ENCODE measurements at places on chromosomes 5 and 9.
A peak's percentile ranks its signal among the peaks of the same experiment; 100 is the strongest.

DNA sequence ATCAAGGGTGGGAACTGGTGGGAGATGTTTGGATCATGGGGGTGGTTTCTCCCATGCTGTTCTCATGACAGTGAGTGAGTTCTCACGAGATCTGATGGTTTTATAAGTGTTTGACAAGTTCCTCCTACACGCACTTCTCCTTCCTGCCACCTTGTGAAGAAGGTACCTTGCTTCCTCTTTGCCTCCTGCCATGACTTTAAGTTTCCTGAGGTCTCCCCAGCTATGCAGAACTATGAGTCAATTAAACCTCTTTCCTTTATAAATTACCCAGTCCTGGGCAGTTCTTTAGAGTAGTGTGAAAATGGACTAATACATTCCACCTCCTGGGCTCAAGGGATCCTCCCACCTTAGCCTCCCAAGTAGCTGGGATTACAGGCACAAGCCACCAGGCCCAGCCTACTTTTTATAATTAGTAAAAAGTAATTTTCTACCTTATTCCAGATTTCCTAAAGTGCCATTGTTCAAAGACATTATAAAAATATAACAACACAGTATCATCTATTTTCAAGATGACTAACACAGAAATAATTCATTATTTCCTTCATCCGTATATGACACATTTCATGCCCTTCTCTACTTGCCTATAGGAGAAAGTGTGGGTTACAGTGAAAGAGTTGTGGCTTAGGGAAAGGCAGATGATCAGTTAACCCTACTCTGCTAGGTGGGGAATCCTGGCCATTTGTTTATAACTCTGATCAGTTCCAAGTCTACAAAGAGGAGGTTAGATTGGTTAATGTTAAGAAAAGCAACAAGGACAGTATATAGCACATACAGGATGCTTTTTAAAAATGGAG, 99.9 kb downstream of the TTC39B start:
- no peak for DNase-seq

- no peak for DNase-seq
Observed at GRCh38 chr5:139460455-139460854, 2.1 kb downstream of the ECSCR start.

- DNase-seq, result no peak
Observed at GRCh38 chr9:95815133-95815532, 60.4 kb upstream of the ERCC6L2 start.

DNA sequence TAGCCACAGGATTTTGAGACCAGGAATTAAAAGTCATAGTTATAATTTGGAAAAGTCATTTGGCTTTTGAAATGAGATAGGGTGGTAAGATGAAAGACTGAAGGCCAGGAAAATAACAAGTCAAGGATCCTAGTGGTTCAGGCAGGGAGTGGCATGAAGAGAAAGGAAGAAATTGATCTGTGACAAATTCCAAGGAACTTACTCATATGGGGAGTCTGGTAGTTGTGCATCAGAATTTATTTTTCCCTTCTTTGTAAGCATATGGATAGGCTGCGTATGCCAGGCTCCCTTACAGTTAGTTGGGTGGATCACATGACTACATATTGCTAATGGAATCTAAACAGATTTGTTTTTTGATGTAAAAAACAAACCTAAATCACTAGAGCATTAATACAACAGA, 21.0 kb downstream of the ISL1 start:
- no peak for DNase-seq

- DNase-seq, result no peak
Observed at GRCh38 chr5:141680751-141681201, 1.3 kb downstream of the ARAP3 start.

DNA sequence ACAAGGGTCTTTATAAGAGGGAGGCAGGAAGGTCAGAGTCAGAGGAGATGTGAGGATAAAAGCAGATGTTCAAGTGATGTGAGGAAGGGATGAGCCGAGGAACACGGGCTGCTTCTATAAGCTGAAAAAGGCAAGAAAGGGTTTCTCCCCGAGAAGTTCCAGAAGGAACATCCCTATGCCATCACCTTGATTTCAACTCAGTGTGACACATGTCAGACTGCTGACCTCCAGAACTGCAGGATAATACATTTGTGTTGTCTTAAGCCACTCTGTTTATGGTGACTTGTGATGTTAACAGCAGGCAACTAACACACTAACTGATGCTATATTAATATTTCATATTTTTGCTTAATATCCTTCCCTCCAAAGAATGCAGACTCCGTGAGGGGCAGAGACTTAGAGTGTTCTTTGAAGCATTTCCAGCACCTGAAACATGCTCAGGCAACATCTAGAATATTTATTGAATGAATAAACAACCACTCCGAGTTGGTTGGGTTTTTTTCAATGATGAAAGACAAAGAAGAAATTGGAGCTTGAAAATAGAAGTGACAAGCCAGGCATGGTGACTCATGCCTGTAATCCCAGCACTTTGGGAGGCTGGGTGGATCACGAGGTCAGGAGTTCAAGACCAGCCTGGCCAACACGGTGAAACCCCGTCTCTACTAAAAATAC, 77.6 kb upstream of the ADRA1B start:
- no peak for DNase-seq

DNA sequence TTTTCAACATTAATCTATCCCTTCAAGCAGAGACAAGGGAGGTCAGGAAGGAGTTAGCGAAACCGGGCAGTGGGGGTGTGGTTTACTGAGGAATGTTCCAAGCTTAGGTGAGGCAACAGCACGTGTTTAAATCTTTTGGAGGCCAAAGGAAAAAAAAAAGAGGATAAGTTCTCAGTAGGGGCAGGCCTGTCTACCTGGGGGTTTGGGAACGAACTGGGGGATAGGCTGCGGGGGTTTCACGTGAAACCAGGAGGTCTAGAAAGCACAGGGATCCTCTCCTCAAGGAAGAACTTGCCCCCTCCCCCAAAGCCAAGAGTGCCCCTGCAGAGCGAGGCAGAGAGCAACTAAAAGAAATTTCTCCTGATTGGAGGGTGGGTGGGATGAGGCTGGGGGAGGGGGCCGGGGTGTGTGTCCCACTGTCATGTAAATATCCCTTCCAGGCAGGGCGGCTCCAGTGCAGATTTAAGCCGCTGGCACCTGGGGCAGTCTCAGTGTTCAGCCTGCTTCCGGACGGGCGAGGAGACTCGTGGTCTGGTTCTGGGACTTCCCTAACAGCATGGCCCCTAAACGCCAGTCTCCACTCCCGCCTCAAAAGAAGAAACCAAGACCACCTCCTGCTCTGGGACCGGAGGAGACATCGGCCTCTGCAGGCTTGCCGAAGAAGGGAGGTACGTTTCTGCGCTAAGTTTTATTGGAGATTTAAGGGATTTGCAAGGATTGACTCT, 5.5 kb upstream of the SET start:
- peak; percentile 42 for DNase-seq

DNA sequence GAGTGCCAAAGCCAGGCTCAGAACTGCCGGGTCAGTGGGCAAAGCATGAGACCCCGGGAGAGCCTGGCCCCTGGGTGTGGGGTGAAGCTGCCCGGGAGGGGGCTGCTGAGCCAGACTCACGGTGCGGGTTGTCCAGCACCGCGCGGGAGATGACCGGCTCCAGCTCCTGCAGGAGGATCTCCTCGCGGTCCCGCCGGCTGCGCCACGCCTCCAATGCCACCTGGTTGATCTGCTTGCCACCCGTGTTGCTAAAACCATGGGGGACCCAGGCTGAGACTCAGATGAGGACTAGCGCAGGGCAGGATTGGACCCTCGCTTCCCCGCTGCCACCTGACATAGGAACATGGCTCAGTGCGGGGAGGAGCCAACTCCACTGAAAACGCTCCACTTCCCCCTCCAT, 2.6 kb downstream of the TOR2A start:
- DNase-seq, result no peak

GRCh38 chr5:111820072-111820471, 63.1 kb upstream of the NREP start:
- DNase-seq, result no peak

GRCh38 chr5:67910546-67910945, 305.0 kb upstream of the PIK3R1 start:
- DNase-seq, result no peak

GRCh38 chr5:158852622-158853021, 247.1 kb downstream of the EBF1 start:
- DNase-seq, result no peak

GRCh38 chr5:26894719-26895263, 143.6 kb downstream of the CDH9 start:
- DNase-seq, result no peak

- no peak for DNase-seq
Observed at GRCh38 chr5:58666598-58667581, 84.0 kb downstream of the RAB3C start.

DNA sequence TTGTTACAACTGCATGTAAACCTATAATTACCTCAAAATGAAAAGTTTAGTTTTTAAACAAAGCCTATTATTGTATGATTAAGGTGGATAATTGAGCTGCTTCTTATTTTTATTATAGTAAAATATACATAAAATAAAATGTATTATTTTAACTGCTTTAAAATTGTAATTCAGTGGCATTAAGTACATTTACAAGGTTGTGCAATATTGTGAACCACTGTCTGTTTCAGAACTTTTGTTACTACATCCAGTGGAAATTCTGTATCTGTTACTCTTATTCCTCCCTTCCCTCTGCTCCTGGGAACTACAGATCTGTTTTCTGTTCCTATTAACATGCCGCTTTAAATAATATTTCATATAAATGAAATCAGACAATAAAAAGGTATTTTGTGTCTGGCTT, 37.1 kb downstream of the ITGA1 start:
- DNase-seq, result no peak

- DNase-seq, result peak; percentile 75
Observed at GRCh38 chr9:34591248-34591916, 1.9 kb upstream of the CNTFR start.

GRCh38 chr9:35906923-35907699, 1.1 kb downstream of the HRCT1 start:
- no peak for DNase-seq

- no peak for DNase-seq
Observed at GRCh38 chr5:63127054-63127453, 548.4 kb downstream of the LRRC70 start.

DNA sequence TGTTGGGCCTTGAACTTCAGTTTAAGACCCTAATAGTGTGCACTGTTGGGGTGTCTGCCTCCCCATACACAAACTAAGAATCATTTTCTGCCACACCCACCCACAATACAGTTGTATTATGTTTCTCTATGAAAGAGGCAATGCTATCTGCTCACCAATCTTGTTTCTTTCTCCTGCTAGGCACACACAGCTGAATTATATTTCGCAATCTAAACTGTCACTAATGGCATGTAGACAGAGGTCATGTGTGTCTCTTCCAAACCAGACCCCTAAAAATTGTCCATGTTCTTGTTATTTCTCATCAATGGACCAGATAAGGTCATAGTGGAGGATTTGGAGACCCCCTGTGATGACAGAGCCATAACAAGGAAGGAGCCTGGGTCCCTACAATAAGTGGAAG, 57.3 kb downstream of the RIGI start:
- no peak for DNase-seq

Measured in stimulated activated CD4-positive, alpha-beta T cell treated with anti-CD3 and anti-CD28 coated beads, Interleukin-1b, Interleukin-23, amount 100 ng/mL, for 48 hours (primary cell).